ENCODE measurements at places on chromosomes 1 and 21.
A peak's percentile ranks its signal among the peaks of the same experiment; 100 is the strongest.

DNA sequence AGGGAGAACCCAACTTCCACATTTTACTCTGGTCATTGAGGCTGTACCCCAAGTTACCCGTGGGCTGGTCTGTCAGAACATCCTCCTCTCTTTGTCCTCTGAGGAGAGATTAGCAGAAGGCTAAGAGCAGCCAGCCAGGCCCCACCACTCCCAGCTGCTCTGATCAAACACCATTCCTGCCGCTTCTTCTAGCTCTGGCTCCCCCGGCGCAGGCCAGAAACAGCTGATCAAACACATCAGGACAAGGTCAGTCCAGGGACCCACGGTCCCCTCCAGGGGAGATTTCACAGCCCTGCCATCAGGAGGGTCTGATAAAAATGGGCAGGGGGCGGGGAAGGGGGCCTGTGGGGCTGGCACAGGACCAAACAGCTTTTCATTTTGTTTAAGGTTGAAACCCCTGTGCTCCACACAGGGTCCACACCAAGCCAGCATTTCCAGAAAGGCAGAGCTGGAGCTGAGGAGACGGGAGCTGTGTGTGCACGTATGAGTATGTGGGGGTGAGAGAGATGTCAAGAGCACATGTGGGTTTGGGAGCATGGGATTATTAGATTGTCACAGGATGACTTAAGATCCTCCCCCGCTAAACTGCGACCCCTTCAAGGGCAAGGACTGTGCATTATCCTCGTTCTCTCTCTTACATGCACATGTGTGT lies 29.9 kb upstream of the EPHA8 start:
- no peak for DNase-seq

DNA sequence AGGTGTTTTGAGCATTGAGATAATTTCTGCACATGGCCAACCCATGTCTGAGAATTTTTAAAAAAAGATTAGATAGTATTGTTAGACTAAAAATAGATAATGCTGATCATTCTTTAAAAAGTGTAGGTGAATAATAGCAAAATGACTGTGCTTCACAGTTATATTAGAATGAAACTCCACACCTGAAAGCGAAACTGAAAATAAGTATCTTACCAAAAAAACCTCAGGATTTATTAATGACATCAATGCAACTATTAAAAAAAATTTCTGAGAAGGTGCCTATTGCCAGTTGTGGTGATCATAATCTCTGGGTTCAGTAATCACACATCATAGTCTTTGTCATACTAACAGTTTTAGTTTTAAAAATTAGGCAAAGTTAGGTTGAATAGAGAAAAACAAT lies 36.5 kb downstream of the PLA2G4A start:
- no peak for DNase-seq

GRCh38 chr1:38183096-38183495 lies 136.5 kb upstream of the POU3F1 start:
- no peak for DNase-seq

DNA sequence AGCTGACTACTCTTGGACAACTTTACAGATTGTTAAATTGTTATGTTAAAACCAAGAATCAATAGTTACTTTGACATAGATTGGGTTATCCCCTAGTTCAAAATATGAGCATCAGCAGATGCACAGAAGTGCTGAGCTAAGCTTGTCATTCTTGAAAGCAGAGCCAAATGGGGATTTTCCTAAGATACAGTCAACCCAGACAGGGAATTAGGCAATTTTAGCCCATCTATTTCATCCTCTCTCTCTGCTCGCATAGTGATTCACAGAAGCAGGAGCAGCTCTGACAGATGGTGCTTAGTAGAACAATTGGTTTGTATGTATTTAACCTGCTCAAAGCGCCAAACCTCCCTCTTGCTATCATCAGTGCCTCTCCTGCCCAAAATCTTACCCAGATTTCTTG lies 27.9 kb upstream of the PRRC2C start:
- no peak for DNase-seq

DNA sequence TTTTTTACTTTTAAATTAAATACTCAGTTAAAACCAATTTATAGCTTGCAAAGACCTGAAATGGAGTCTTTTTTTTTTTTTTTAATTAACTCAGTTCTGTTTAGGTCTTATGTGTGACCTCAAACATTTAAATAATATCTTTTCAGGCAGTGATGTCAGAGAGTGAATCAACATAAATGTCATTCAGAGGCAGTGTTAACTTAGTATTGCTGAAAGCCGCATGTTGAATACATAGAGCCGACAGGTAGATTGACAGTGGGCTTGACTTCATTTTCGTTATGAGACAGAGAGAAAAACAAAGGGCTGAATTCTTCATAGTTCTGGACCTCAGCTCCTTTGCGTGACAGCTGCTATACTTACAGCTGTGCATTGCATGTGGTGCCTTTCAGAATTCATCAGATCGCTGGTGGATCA lies 51.5 kb downstream of the PRDM2 start:
- no peak for DNase-seq

GRCh38 chr1:204927673-204928641 lies 57.3 kb downstream of the NFASC start:
- DNase-seq: no peak

GRCh38 chr1:35725596-35725995 lies 6.9 kb upstream of the C1orf216 start:
- no peak for DNase-seq

DNA sequence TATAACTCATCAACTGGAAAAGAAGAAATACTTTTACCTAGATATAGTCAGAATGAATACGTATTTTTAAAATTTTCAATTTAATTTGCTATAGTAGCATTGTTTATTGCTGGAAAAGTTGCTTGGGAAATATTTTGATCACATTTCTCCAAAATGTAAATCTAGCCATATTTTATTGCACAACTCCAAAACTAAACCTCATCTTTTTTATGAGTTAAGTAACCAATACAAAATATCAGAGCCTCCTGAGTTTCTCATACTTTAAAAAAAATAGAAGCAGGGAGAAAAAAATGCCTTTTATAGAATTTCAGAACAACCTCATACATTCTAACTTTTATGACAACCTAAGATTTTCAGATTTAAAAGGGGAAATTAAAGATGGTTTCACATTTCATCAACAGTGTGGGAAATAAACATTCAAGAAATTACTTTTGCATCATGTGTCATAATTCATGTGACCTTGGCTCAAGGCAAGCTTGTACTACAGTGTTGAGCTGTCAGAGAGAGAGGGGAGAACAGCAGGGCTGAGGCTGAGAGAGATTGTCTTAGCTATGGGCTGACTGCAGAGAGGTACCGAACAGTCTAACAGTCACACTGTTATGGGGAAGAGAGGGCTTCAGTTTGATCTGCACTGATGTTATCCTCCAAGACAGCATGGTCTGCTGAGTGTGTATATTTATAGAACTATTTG lies 519.0 kb downstream of the LTN1 start:
- DNase-seq: no peak

- no peak for DNase-seq
Observed at GRCh38 chr21:37166733-37167132, 93.7 kb downstream of the TTC3 start.

DNA sequence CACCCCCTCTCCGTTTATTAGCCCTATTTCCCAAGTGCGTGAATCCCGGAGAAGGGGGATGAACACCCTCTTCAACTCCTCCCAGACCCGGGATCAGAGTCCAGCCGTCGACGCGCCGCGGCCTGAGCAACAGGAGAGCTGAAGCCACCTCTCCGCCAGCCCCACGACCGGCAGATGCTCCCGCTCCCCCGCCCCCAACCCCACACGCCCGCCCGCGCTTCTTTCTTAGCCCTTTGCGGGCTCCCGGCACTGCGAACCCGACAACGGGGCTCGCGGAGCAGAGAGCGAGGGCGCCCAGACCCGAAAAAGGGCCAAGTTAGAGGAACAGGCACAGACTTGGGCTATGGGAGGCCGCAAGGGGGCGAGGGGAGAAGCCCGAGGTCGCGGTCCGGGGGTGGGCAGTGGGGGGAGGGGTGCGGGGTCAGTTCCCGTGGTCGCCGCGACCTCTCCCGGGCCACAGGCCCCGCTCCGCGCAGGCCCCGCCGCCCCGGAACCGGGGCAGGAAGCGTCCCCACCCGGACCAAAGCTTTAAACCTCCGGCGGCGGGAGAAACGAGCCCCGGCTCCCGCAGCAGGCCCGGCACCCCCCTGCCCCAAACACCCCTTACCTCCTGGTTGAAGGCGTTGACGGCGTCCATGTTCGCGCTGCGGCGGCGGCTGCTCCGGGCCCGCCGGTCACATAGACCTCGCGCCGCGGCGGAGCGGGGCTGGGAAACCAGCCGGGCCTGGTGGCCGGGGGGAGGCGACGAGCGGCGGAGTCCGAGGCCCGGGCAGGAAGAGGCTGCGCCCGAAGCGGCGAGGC lies 662 bp downstream of the SCAF4 start:
- DNase-seq: no peak

- DNase-seq: no peak
Observed at GRCh38 chr1:112754116-112754628, 39.0 kb upstream of the PPM1J start.

DNA sequence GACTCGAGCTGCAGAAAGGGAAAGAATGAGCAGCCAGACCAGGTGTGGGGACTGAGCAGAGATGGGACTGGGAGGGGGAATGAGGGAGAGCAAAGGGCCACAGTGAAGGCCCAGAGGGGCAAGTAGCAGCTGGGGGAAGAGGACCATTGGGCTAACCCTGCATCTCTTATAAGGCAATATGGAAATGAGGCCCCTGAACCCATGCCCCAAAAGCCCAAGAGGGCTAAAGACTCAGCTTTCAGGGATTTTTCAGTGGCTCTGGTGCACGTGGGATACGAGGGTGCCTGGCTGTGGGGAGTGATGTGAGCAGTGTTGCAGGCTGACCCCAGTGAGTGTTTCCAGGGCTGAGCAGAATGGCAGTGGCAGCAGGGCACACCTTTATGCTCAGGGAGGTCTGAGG lies 496 bp upstream of the TNNI1 start:
- DNase-seq: no peak

DNA sequence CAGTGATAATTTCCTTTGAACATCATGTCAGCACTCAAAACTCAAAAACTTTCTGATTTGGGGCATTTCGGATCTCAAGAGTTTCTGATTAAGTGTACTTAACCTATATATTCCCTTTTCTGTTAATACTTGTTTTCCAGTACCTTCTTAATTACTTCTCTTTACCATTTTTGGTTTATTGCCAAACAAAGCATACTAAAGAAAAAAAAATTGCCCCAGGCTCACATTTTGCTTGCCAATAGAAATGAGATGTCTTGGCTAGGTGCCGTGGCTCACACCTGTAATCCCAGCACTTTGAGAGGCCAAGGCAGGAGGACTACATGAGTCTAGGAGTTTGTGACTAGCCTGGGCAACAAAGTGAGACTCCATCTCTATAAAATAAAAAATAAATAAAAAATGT lies 4.8 kb downstream of the PSMD4 start:
- no peak for DNase-seq

- no peak for DNase-seq
Observed at GRCh38 chr1:117838911-117839310, 90.5 kb downstream of the GDAP2 start.

GRCh38 chr1:221437171-221437570 lies 304.7 kb downstream of the DUSP10 start:
- DNase-seq: no peak

DNA sequence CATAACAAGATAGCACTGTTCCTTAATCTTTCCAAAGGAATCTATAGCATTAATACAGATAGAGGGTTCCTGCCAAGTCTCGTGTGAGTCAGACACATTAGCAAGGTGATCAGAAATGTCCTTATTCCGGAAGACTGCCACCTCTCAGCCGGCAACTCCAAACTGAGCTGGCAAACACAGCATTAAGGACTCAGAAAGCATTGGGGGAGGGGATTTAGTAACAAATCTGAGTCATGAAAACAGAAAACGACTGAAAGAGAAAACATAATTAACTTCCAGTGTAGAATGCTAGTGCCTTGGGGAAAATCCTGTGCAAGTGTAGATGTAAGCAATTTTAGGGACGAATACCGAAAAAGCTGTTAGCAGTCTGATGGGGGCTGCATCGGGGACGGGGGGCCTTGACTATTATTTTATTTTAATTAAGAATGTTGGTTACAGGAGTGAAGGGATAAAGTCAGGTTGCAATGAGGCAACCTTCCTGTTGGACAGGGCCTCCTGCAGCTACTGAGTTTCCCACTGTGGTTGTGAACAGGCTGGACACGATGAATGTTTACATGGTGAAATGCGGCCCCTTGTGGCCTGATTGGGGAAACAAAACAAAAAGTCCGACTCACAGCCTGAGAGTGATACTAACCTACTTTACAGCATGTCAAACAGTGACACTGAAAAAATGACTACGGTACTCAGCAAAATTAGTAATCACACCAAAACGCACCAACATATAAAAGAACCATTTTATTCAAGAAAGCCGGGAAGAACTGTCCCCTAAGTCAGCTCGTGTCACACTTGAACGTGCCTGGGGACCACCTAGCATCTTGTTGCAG lies 20.7 kb downstream of the MIS18A start:
- DNase-seq: peak; percentile 65

GRCh38 chr1:198007687-198008607 lies 90.8 kb downstream of the LHX9 start:
- DNase-seq: no peak

DNA sequence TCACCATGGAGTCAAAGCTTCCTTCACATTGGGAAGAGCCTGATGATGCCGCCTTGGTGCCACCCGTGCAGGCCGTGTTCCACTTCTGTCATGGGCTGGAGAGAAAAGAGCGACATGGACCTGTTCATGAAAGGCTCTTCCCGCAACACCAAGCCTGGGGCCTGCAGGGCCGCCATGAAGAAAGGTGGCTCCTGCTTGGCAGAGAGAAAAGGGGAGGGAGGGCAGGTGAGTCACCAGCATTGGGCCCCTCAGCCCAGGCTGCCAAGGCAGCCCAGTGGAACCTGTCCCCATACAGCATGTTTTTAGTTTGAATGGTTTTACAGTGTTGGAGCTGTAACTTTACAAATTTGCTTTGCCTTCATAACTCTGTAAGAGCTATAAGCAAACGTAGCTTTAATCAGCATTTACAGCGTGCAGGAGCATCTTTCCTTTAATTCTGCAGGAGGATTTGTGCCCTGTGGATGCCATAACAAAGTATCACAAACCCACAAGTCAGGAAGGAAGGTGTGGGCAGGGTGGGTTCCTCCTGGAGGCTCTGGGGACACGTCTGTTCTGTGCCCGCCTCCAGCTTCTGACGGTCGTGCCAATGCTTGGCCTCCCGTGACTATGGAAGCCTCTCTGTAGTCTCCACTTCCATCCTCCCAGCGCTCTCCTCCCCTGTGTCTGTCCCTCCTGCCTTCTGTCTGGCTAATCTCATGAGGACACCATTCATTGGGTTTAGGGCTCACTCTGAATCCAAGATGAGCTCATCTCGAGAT lies 49.1 kb downstream of the RIPK4 start:
- no peak for DNase-seq

DNA sequence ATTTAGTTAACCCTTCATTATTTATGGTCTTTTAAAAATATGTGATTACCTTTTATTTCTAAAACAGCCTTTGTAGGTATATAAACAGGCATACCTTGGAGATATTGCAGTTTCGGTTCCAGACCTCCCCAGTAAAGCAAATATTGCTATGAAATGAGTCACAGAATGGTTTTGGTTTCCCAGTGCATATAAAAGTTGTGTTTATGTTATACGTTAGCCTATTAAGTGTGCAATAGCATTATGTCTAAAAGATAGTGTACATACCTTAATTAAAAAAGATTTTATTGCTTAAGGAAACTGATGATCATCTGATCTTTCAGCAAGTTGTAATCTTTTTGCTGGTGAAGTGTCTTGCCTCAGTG lies 44.1 kb downstream of the XCL2 start:
- no peak for DNase-seq
